Endothelial cell (in vitro differentiated cells): ENCODE measurements at places on chromosomes 2 and 18. TPM values are rescaled to one million over a fixed set of nuclear protein-coding genes. Genes with fewer than 3 reads are reported as not detected.

GRCh38 chr2:158049129-158049855 is 52.4 kb upstream of the UPP2 start:
- no peak overlapping the region for H3K4me3 ChIP-seq
- peaks cover 14% of the 10 kb centered on the region for H3K4me1 ChIP-seq

- H3K27me3 ChIP-seq, result peaks cover under 1% of the 10 kb centered on the region
- no peak overlapping the region for H3K27ac ChIP-seq
- H3K4me3 ChIP-seq, result no peak overlapping the region
Measured at GRCh38 chr18:62769216-62769615, 53.9 kb downstream of the PHLPP1 start.

ACVR1C gene
- 0.10 TPM for total RNA-seq

SERPINB7 gene
- not detected for total RNA-seq

- H3K36me3 ChIP-seq, result peaks cover 4% of the 10 kb centered on the region
- no peak overlapping the region for H3K27ac ChIP-seq
- no peaks in the 10 kb centered on the region for H3K27me3 ChIP-seq
- H3K4me3 ChIP-seq, result no peak overlapping the region
Measured at GRCh38 chr2:185484602-185485001, 254.0 kb upstream of the FSIP2 start.
